Activated T-helper 17 cell treated with anti-CD3 and anti-CD28 coated beads, Interleukin-2, amount 50 U/mL, for 72 hours (primary cell): ENCODE measurements at places on chromosomes 12 and 14. TPM values are rescaled to one million over a fixed set of nuclear protein-coding genes. Genes with fewer than 3 reads are reported as not detected.

Gene KSR2
- 0.06 TPM for total RNA-seq

Gene TSPAN19
- not detected for total RNA-seq

Gene ATP23
- 19.4 TPM for total RNA-seq

Gene LPCAT3
- total RNA-seq = 13.2 TPM

Gene ALX1
- not detected for total RNA-seq

Gene AMDHD1
- total RNA-seq = 0.80 TPM

Gene SIX6
- total RNA-seq = not detected

Gene LAG3
- 206 TPM for total RNA-seq

Gene SLC7A7
- total RNA-seq = 0.15 TPM
